ENCODE measurements at places on chromosomes 7 and 10. TPM values are rescaled to one million over a fixed set of nuclear protein-coding genes. Genes with fewer than 3 reads are reported as not detected.

DNA sequence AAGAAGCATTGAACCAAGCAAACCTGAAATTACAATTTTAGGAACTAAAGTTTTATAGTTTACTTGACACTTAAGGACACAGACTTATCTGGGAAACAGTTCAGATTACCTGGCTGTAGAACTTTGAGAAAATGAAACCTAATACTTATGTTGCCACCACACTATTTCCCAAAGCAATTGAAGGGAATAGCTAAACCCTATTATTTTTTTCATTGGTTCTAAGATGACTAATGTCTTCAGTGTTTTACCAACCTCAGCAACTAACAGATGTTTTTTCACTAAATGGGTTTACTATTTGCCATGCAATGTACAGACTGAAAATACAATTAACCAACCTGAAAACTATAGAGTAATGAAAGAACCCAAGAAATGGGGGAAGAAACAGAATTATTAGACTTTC is 689.6 kb downstream of the SORCS1 start:
- DNase-seq, result no peak

- no peak for DNase-seq
Measured at GRCh38 chr7:106522696-106523095, 138.3 kb downstream of the CCDC71L start.

GRCh38 chr10:45607276-45607675 is 65.3 kb downstream of the ZFAND4 start:
- DNase-seq, result no peak

DNA sequence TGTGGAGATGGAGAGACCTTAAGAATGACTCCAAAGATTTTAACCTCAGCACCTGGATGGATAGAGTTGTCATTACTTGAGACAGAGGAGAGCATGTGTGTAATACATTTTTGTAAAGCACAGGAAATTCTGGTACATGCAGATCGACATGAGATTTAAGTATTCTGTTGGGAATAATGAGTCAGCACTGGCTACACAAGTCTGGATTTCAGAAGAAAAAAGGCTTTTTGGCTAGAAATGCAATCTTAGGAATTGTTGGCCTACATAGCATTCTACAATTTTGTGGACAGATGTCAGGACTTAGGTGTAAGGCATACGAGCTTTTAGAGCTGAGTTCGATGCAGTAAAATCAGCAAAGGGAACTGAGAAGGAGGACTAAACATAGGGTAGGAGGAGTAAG is 24.1 kb upstream of the ANKRD30A start:
- DNase-seq, result no peak

DNA sequence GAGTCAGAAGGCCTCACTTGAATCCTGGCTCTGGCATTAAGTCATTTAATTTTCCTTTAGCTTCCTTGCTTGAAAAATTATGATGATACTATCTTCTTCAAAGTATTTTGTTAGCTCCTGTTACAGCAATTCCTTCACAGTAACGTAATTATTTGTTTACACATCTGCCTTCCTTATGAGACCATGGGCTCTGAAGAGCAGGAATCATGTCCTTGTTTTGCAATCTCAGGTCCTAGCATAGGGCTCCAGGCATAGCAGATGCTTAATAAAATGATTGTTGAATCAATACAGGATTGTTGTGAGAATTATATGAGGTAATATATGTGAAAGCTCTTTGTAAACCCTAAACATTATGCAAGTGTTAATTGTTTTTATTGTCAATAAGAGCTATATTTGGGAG is 25.5 kb downstream of the KLHDC10 start:
- DNase-seq, result no peak

DNA sequence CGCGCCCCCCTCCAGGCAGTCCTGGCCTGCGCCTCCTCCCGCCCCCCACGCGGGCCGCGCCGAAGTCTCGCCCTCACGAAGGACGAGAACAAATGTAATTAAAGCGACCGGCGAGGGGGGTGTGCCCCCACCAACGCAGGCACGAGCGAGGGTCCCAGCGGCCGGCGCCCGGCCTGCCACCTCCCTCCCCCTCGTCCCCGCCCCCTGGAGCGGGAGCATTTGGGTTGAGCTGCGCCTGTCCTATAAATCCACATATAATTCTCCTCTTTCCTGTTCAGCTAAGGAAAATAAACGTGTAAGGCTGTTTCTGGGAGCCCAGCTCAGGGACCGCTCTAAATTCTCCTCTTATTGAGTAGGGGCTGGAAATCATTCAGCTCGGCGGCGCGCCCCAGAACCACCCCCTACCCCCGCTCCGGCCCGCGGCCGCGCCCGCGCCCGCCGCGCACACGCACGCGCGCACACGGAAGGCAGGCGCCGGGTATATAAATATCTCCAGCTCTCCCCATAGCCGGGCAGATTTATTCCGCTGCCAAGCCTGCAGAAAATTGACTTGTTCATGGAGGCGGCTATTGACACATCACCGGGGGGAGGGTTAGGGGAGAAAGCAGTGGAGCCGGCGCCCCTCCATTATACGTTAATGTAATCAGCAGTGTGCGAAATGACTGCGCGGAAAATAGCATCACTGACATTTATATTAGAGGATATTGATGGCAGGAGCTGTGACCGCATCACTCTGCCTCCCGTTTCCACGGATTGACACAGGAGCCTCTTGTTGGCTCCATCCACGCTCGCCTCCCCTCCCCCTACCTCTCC is 61.6 kb upstream of the BTRC start:
- DNase-seq, result no peak

DNA sequence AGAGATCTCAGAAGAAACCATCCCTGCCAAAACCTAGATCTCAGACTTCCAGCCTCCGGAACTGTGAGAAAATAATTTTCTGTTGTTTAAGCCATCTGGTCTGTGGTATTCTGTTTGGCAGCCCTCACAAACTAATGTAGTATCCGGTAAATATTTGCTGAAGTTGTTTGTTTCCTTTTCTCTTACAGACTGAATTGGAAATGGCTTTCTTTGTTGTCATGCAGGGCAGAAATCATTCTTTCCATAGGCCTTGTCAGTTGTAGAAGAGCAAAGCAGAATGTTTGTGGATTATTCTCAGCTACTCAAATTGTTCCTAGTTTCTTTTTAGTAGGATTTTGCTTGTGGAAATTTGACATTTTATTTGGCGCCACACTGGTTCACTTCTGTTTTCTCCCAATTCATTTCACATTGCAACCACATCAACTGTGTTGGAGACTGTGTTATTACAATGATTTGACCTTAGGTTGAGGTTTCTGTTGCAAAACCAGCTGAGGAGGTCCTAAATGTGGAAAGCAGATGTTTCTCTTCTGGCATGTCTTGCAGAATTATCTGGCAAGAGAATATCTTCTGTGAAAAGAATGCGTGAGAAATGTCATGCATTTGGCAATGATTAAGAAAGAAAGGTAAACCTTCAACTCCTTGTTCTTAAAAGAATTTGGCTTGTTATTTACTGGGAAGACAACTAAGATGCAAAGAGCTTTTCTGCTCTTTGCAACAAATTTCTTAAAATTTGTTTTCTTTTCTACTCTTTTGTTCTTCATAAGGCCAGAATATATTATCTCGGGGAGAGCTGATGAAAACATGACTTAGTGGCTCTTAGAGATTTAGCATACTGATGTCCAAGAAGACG is 25.8 kb downstream of the ACTA2 start:
- no peak for DNase-seq

GRCh38 chr10:11863353-11864109 is 40.4 kb downstream of the PROSER2 start:
- DNase-seq, result no peak

- no peak for DNase-seq
Measured at GRCh38 chr10:33819206-33819605, 484.7 kb upstream of the NRP1 start.

GRCh38 chr10:43420369-43421200 is 11.6 kb upstream of the HNRNPF start:
- DNase-seq, result peak; percentile 93

DNA sequence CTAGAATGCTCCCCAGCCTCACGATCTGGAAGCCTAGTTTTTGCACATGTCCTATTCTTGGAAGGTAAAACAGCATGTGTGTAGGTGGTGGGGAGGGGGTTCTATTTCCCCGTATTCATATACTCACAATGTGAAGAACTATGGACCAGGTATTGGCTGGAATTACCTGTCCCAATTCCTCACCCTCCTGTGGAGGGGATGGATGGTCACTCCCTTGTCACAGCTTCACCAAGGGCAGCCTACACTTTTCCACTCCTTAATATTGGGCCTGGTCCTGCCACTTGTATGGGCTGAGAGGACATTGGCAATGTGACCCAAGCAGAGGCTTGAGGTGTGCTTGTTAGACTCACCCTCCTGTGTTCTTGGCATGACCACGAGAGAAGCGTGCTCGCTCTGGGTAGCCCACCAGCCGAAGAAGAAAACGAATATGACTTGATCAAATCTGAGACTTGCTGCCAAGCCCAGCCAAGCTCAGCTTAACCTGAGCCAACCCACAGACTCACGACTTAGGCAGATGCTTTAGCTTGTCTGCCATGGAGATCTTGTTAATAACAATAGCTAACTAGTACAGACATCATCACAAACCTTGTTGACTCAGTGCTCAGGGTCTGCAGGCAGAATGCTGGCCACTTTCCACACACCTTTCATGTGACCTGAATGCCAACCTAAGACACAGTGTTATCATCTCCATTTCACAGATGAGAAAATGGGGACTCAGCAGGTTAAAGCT is 17.2 kb downstream of the ZNF488 start:
- peak; percentile 43 for DNase-seq

- DNase-seq, result no peak
Measured at GRCh38 chr10:19663344-19663743, 152.9 kb upstream of the PLXDC2 start.

GRCh38 chr10:59817773-59818172 is 64.5 kb upstream of the MRLN start:
- DNase-seq, result no peak

- no peak for DNase-seq
Measured at GRCh38 chr7:130909881-130910672, 176.1 kb upstream of the KLF14 start.

DNA sequence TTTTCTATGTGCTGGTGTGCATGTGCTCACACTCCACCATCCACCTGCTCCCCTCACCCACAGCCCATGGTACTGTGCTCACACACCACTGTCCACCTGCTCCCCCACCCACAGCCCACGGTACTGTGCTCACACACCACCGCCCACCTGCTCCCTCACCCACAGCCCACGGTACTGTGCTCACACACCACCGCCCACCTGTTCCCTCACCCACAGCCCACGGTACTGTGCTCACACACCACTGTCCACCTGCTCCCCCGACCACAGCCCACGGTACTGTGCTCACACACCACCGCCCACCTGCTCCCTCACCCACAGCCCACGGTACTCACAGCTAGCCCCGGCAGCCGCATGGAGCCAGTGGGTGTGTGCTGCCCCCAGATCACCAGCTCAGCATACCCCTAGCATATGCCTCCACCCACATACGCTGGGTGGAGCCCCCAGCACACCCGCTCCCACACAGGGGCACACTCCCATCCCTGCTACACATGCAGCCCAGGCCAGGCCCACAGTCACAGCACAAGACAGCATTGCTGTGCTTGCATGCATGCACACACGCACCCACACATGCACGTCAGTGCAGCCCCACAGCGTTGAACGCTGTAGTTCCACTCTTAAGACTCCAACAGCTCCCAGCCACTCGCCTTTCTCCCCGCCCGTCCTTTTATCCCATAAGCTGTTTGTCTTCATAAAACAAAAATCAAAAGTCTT is 62.0 kb downstream of the PAX2 start:
- peak; percentile 26 for DNase-seq

GRCh38 chr7:158907390-158907789 is 51.0 kb downstream of the DYNC2I1 start:
- DNase-seq, result no peak

DNA sequence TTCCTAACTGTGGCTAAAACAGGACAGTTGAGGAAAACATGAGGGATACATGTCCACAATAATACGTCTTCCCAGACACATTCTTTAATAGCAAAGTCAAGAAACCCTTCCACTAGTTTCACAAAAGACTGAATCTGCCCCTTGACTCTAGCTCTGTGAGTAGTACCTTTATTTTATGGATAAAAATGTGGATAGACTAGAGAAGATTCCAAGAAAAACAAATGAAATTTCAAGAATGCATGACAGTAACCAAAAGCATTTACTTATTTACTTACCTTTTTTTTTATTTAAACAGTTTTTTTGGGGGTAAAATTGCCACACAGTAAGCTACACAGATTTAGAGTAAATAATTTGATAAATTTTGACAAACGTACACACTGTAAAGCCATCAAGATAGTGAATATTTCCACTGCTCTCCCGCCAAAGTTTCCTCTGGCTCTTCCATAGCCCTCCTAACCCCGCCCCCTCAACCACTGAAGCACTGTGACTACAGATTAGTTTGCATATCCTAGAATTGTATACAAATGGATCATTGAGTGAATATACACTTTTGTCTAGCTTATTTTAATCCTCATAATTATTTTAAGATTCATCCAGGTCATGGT is 420.4 kb upstream of the ZMIZ1 start:
- DNase-seq, result no peak

- no peak for DNase-seq
Measured at GRCh38 chr10:100653957-100654781, 91.2 kb upstream of the PAX2 start.

- DNase-seq, result no peak
Measured at GRCh38 chr10:78481842-78482241, 448.2 kb downstream of the RPS24 start.

Gene DMBT1
- total RNA-seq, result 0.62 TPM

Gene JAKMIP3
- total RNA-seq, result 0.64 TPM

Measured in suprapubic skin (tissue), 4 donors.